ENCODE measurements at places on chromosomes 11 and 22.

- DNase-seq = no peak
These were observed 49.9 kb upstream of the SLC22A12 start for GRCh38 chr11:64541131-64541530.

DNA sequence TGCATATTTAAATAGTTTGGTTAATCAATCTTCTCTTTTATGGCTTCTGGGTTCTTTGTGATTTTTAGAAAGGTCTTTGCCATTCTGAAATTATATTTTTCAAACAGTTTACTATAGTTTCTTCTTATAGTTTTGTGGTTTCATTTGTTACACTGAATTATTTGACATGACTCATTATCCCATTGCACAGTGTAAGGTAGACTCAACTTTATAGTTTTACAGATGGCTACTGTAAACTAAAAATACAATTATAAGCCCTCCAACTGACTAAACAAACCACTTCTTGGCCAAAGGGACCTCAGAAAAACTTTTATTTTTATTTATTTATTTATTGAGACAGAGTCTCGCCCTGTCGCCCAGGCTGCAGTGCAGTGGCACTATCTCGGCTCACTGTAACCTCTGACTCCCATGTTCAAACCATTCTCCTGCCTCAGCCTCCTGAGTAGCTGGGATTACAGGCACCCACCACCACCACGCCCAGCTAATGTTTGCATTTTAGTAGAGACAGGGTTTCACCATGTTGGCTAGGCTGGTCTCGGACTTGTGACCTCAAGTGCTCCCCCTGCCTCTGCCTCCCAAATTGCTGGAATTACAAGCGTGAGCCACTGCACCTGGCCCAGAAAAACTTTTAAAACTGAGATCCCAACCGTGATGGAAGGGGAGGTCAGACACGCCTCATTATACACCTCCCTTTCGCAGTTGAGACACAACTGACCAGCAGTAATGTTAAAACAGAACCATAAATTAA, 14.1 kb upstream of the RAC2 start:
- DNase-seq = no peak

DNA sequence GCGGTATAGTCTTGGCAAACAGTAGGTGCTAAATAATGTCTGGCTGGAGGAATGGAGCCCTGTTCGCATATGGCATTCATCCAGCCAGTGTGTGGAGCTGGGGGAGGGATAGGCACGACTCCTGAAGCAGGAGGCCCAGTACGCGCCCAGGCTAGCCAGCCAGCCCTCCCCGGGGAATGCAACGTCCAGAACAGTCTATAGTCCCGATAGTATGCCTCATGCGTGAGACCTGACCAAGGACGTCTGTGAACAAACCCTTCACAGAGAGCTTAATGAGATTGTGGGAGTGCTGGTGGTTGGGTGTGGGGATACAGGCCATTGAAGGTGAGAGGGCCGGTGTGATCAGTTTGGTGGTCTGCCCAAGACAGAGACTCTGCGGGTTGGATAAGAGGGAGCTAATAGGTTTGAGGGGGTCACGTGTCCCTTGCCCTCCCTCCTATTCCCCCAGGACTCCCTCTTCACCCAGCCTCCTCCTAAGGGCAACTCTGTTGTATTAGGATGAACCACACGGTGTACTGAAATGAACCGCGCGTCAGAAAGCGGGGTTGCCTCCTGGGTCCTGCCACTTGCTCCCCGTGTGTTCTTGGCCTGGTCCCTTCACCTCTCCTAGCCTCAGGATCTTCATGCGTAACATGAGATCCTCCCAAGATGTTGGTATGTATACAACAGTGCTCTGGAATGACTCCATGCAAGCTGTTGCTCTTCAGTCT, 987 bp upstream of the GRIK4 start:
- no peak for DNase-seq

DNA sequence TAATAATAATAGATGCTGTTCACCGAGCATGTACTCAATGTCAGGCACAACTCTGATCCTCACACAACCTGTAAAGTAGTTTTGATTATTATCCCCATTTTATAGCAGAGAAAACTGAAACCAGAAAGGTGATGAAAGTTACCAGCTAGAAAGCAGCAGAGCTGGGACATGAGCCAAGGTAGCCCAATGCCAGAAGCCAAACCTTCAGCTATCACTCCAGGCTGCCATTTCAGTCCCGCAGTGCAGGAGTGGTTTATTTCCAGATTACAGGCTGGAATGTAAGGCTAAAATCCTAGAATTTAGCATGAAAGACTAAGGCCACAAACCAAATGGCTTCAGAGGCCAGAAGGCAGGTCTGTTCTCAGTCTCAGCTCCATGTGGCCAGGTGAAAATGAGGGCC, 108.8 kb downstream of the TENM4 start:
- DNase-seq = no peak

- DNase-seq = no peak
These were observed 25.8 kb upstream of the TREH start for GRCh38 chr11:118705111-118705741.

Data from stimulated activated CD4-positive, alpha-beta T cell treated with anti-CD3 and anti-CD28 coated beads, Interleukin-15, amount 100 ng/mL, for 1 hour (primary cell).